ENCODE measurements at places on chromosomes 2 and 18.

DNA sequence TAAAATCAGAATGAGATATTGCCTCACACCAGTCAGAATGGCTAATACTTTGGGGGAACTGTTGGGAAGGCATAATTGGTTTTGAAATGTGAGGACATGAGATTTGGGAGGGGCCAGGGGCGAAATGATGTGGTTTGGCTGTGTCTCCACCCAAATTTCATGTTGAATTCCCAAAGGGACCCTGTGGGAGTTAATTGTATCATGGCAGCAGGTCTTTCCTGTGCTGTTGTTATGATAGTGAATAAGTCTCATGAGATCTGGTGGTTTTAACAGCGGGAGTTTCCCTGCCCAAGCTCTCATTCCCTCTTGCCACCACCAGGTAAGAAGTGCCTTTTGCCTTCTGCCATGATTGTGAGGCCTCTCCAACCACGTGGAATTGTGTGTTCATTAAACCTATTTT, 59.6 kb downstream of the CSRNP3 start:
- no peak for DNase-seq

DNA sequence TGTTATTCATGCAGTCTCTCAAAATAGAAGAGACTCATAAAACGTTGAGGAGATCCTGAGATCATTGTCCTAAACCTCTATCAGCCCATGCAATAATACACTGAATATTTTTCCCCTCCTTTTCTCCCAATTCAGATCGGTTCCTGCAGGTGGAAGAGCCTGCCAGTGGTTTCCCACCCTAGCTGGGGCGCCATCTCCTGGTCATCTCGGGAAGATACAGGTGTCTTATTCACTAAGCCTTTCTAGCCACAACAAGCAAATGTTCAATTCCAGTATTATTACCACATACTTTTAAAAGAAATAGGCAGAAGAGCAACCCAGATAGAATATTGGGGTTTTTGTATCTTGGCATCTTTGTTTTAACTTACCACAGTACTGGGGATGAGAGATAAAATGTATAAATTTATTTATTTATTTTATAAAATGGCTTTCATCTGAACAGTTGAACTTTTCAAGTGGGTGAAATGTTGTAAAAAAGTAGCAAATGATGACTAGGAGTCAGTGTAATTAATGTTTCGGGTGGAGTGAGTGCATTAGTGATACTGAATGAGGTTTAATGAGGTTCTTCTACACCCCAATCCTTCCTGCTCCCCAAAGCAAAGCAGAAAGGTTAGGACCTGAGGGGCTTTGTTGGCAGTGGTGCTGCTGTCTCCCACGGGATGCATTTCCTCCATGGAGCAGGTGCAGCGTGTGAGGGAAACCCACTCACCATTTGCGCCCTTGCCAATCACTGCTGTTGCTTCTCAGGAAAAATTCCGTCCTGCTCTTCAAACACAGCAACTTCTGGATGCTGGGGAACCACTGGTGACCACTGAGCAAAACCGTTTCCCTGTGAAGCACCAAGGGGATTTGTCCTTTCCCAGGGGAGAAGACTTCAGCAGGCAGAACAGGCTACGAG, 147.1 kb upstream of the FHL2 start:
- DNase-seq, result peak; percentile 63

- DNase-seq, result no peak
These were observed 61.3 kb downstream of the ALPK2 start for GRCh38 chr18:58567453-58568196.

GRCh38 chr2:178234648-178235047, 40.3 kb downstream of the OSBPL6 start:
- DNase-seq, result no peak

DNA sequence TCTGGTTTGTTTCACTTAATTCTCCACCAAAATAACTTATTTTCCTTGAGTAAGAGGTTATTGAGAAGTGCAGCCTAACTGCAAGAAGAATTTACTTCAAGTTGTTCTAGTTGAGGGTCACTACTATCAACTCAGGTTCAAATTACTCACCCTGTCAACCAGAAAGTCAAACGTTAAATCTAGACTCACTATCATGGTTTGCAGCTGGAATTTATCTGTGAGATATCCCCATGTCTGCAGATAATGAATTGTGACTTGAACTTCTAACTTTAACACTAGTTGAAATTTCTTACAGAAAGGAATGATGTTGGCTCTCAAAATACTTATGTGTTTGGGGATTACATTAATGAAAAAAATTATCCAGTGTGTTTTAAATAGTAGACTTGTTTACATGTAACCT, 1145.7 kb upstream of the NXPH2 start:
- no peak for DNase-seq

DNA sequence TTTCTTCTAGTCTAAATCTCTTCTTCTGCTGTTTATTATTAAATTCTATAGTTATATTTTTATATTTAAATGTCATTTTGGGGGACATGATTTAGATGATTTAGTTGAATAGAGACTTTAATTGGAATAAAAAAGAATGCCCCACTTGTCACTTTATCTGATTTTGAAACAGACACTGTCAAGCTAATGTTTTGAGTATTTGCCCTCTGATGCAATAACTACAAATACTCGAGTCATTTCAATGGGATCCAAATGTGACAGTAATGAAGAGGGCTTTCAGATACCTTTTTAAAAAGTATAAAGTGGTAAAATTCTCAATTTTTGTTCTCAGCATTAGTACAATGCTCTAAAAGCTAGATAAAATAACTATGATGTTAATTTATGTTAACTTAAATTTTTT, 257.3 kb upstream of the SESTD1 start:
- DNase-seq, result no peak

GRCh38 chr18:65380986-65381385, 369.8 kb upstream of the CDH7 start:
- no peak for DNase-seq

GRCh38 chr2:68320118-68320641, 431 bp upstream of the CNRIP1 start:
- DNase-seq, result no peak

GRCh38 chr2:96531366-96531765, 5.2 kb upstream of the ARID5A start:
- no peak for DNase-seq

DNA sequence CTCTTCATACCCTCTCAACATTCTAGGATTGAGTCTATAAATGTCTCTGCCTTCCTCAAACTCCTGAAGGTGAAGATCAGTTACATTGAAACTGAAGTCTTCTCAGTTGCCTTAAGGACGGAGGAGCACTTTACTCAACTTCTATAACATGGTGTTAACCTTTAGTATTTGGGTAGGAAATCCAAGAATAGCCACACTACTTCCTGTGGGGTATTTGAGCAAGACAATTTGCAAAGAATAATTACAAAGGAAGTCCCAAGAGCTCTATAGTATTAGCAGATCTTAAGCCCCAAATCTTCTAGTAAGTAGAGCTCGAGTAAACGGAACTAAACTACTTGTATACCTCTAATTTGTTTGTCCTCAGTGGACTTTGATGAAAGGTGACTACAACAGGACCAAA, 80.9 kb downstream of the SP100 start:
- DNase-seq, result no peak

- DNase-seq, result no peak
These were observed 21.2 kb downstream of the HS1BP3 start for GRCh38 chr2:20629581-20630171.

GRCh38 chr18:40326985-40327384, 1628.0 kb upstream of the PIK3C3 start:
- DNase-seq, result no peak

- no peak for DNase-seq
These were observed 291.8 kb upstream of the HS6ST1 start for GRCh38 chr2:128610496-128610895.

- DNase-seq, result no peak
These were observed at the start of gene PTPRN for GRCh38 chr2:219309278-219309677. TSS of gene PTPRN (minus strand) at chr2:219309401. CDS start at chr2:219309332, 69 bp downstream.

GRCh38 chr18:78753240-78753639, 226.4 kb upstream of the SALL3 start:
- no peak for DNase-seq

DNA sequence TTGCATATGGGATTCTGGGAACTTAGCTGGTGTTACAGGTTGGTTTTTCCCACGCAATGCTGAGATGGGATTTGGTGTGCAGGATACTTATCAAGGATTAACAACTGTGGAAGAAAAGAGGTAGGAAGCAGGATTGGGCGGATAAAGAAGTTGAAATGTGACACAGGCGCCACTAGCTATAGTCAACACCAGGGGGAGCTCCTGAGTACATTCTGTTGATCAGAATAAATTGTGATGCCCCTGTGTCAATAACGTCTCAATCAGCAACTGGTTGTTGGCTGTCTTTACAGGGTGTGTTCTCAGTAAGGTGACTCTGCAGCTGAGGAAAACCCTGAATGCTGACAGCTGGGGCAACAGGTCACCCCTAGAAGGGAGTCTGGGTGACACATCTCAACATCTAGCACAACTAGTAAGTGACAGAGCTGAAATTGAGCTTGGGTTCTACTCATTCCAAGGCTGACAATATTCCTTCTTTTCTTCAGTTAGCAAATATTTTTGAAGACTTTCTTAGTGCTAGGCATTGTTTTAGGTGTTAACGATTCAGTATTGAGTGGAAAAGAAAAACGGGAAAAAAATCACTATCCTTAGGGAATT, 143.0 kb downstream of the ARL6IP6 start:
- peak; percentile 5 for DNase-seq

DNA sequence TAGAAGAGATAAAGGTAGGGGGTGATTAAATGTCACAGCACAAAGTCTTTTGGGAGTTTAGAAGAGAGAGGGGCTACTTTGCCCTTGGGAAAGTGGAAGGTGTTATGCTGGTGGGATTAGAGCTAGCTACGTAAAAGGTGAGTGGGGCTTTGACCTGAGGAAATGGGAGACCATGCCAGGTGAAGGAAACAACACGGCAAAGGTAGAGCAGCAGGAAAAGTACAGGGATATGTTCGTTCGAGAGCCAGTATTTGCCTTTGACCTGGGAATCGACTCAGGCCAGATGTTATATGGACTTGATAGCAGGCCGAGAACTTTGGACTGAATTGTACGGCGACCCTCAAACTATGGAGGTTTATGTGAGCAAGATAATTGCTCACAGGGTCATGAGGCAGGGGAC, 55.7 kb upstream of the ACKR3 start:
- no peak for DNase-seq

GRCh38 chr2:80568011-80568410, 263.5 kb upstream of the LRRTM1 start:
- no peak for DNase-seq

DNA sequence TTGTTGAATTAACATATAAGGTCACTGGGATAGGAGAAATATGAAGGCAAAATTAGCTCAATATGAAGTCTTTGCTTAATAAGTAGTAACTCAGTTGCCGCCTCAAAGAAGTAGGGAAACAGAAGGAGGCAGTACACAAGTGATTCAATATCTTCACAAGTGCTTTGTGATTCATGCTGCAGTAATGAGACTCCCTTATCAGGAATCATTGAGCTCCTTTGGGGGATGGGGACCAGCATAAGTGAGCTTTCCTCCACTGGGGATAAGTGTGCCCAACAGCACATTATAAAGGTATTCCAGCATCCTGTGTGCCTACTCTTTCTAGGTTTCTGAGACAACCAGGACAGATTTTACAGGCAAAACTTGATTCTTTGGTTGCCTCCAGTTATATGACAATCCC, 323.4 kb upstream of the UBE2E3 start:
- DNase-seq, result peak; percentile 80

- no peak for DNase-seq
These were observed 115.4 kb upstream of the STK17B start for GRCh38 chr2:196286821-196287220.

- DNase-seq, result peak; percentile 86
These were observed 56.6 kb downstream of the UBE2E3 start for GRCh38 chr2:181036848-181037603.

GRCh38 chr2:199775267-199775666, 75.7 kb downstream of the FTCDNL1 start:
- no peak for DNase-seq

DNA sequence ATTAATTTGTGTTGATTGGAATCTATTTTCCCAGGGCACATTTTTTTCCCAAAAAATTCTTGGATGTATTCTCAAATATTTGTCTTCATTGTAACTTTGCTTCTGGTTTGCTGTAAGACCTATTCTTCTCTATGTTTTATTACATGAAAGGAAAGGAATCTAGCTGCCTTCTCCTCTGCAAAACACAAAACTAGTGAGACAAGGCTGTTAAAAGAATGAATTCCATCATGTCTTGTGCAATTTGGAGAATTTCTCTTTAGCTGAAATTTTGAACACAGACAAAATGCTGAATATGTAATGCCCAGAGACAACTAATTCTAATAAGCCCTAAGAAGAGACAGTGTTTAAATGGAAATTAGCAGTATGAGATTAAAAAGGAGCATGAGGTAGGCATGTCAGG, 275.9 kb downstream of the CDH20 start:
- DNase-seq, result no peak

DNA sequence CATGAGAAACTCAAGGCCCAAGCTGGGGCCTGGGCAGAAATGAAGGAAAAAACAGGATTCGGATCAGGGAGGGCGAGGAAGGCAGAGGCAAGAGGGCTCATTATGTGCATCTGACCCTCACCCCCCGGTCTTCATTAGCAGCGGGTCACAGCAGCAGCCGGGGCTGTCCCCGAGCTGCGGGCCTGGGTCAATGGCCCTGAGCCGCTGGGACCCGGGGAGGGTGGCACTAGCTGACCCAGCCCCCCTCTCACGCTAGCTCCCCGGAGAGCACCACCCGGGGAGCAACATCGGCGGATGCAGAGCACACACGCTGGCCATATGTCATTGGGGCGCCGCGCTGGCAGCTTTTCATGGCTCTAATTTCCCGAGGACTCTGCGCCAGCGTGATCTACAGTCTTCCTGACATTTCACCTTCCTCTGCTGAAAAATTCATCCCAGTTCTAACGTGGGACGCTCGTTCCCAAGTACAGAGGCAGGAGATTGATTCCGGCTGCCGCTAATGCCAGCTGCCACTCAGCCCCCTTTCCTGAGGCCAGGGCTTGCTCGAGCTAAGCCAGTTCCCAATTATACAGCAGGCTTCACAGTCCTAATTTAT, 63.7 kb downstream of the EIPR1 start:
- DNase-seq, result no peak

DNA sequence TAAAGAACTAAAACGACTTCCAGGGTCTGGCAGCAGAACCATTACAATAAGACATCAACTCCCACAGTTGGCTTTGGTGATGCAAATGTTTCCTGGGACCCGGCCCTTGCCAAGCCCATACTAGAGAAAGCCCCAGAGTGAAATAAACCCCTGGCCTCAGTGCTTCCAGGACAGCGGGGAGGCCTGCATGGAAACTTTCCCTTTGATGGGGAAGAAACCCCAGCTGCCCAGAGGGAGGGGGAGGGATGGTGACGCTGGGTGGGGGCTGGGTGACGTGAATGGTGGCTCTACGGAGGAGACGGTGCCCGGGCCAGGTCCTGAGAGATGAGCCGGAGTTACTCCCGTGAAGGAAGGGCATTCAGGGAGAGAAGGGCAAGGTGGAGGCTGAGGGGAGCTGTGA, 27.5 kb downstream of the INHBB start:
- no peak for DNase-seq
